ENCODE measurements at places on chromosomes 2 and 18. TPM values are rescaled to one million over a fixed set of nuclear protein-coding genes. Genes with fewer than 3 reads are reported as not detected.
A peak's percentile ranks its signal among the peaks of the same experiment; 100 is the strongest.

GRCh38 chr2:231521-232185 is 32.2 kb downstream of the SH3YL1 start:
- no peak for DNase-seq

GRCh38 chr2:237858294-237859081 is 935 bp upstream of the RAMP1 start:
- peak; percentile 68 for DNase-seq

DNA sequence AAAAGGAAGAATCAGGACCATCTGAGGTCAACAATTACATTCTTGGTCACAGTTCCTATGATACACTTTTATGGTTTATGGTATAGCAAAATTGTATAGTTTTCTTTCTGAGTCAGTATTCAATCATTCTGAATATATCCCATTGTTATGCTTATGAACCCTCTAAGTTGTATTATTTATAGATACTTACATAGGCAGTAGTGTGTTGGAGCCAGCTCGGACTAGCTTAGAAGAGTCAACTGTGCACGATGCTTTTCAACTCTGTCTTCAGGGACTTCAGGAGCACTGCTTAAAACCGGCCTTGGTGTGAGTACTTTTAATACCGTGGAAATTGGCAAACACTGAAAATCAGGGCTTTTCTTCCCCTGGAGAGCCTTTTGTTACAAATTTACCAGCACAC is 215.7 kb downstream of the IKZF2 start:
- no peak for DNase-seq

The ASXL2 gene
- total RNA-seq = 46.4 TPM

GRCh38 chr2:30294133-30294532 is 62.8 kb downstream of the LBH start:
- no peak for DNase-seq

The NCKAP5 gene
- not detected for total RNA-seq

The TMEM37 gene
- not detected for total RNA-seq

DNA sequence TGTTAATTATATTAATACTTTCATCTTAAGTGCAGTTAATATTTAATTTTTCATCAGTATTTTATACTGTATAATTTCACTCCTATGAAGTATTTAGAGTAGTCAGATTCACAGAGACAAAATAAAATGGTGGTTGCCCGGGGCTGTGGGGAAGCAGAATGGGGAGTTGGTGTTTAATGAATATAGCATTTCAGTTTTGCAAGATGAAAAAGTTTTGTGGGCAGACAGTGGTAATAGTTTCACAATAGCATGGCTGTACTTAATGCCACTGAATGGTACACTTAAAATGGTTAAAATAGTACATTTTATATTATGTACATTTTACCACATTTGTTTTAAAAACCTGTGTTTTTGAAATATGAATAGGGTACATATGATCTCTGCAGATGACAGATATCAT is 31.2 kb downstream of the CFAP221 start:
- DNase-seq = no peak

DNA sequence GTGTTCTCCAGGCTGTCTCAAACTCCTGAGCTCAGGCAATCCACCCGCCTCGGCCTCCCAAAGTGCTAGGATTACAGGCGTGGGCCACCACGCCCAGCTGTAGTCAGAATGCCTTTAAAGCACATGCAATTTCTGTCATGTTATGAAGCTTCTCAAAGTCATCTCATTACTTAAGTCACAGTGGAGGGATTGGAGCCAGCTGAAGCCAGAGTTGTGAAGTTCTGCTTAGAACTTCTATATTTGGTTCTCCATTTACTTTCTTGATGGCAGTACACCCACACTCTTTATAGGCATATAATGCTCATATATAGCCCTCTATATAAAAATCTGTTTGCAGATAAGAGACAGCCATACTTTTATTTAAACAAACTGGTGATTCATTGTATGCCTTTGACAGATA is 68.8 kb upstream of the CWC22 start:
- no peak for DNase-seq

DNA sequence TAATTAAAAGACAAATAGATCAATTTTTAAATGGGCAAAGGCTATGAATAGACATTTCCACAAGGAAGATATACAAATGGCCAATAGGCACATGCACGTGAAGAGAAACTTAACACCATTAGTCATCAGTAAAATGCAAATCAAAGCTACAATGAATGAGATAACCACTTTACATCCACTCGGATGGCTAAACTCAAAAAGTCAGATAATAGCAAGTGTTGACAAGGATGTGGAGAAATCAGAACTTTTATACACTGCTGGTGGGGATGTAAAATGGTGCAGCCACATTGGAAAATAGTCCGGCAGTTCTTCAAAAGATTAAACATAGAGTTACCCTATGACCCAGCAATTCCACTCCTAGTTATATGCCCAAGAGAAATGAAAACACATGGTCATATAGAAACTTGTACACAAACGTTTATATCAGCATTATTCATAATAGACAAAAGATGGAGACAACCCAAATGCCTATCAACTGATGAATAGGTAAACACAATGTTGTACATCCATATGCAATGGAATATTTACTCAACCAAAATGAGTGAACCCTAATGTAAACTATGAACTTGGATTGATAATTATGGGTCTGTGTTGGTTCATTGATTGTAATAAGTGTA is 51.1 kb downstream of the SMAD7 start:
- no peak for DNase-seq

The DSG1 gene
- total RNA-seq = not detected

The CDK15 gene
- total RNA-seq = not detected

GRCh38 chr2:71757351-71757750 is 304.0 kb downstream of the DYSF start:
- no peak for DNase-seq

DNA sequence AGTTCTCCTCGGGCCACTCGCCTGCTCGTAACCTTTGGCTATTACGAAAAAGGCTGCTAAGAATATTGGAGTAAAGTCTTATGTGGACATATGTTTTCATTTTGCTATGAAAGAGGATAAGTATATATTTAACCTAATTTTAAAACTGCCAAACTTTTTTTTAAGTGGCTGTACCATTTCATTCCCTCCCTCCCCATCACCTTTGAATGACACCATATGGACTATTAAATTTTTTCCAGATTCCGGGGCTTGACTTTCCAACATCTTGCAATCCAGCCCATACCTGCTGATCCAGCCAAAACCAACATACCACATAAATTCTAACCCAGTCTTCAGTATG is 31.5 kb downstream of the REEP1 start:
- no peak for DNase-seq

DNA sequence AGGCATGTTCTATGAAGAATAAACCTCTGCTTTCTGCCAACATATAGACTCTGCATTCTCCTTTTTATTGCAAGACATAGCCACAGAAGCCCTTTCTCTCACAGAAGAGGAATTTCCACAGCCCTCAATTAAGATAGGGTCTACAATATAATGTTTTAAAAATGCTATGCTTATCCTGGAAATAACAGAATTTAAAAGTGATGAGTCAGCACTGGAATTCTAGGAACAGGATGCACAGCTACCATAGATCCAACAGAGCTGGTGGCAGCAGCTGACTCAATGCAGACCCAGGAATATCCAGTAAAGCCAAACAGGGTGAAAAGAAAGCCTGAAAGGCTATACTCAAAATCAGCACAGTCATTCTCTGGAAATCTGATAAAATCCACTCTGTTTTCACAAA is 866.9 kb downstream of the TRIB2 start:
- DNase-seq = no peak

GRCh38 chr2:109322111-109322510 is 193.1 kb downstream of the SH3RF3 start:
- no peak for DNase-seq

DNA sequence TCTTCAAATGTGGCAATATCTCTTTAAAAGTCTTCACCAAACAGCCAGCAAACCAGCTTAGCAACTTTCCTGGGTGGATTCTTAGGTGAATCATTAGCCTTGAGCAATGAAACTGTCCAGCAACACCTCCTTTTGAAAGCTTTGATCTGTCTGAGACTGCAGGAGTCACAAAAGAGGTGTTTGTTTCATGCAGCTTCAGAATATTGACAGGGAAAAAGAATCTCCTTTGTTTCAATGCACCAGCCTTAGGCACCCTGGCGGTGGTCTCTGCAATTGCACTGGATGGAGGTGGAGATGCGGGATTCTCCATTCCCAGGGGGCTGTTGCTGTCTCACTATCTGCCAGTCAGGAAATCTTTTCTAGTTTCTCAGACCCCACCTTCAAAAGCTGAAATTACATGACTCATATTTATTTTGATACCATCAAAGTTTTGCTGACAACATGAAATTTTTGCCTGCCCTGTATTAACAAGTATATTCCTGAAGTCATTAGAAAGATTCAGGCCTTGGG is 76.0 kb upstream of the DSG1 start:
- no peak for DNase-seq

The PPP1R1C gene
- not detected for total RNA-seq

DNA sequence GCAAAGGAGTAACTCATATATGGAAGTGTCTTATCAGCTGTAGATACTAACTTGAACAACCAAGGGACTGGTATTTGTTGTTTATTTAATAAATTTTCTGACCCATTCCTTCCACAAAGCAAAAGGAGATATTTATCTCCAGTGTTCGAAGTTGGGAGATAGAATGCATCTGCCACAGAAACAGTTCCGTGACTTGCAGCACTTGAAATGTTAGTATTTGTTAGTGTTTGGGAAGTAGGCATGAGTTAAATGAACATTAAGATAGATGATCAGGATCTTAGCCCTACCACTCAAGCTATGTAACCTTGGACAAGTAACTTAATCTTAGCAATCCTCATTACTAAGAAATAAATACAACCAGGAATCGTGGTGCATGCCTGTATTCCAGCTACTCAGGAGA is 12.1 kb upstream of the SULT1C4 start:
- no peak for DNase-seq

GRCh38 chr18:26383454-26384270 is 157.4 kb downstream of the TAF4B start:
- DNase-seq = no peak

- DNase-seq = no peak
Measured at GRCh38 chr2:237310515-237311114, 103.3 kb downstream of the COL6A3 start.

The CNGA3 gene
- total RNA-seq = not detected

- DNase-seq = no peak
Measured at GRCh38 chr2:179435566-179435965, 170.9 kb upstream of the SESTD1 start.

DNA sequence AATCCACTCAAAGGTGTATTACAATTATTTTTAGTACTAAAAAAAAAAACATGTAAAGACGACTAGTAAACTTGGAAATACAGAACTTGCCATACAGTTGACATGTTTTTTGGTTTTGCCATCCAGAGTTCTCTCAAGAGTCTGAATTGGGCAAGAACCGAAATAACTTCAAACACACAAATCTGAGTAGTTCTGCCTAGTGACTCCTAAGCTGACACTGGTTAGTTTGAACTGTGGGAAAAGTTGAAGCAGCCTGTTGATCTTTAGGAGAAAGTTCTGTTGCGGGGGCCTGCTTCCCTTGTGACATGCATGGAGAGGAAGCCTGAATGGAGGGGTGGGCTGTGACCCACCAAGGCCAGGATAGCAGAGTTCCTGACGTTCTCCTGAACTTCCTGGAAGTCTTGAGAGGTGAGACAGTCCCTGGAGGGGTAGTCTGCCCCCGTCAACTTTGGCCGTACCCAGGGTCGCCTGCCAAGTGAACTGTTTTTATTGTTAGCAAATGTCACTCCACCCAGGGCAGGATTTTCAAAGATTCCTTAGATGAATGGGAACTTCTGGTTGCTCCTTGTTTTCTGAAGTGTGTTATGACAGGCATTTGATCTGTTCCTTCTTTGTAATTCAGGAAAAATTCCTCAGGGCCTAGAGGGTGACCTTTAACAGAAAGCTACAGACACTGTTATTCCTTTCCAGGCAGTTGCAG is 85.6 kb upstream of the SPTBN1 start:
- DNase-seq = no peak

The DYNAP gene
- not detected for total RNA-seq

- no peak for DNase-seq
Measured at GRCh38 chr18:48656176-48656575, 117.3 kb downstream of the CTIF start.

The GPR55 gene
- 3.6 TPM for total RNA-seq

The POTEC gene
- not detected for total RNA-seq

The ABCG5 gene
- total RNA-seq = not detected

The DYSF gene
- total RNA-seq = not detected

The FIGN gene
- total RNA-seq = not detected

DNA sequence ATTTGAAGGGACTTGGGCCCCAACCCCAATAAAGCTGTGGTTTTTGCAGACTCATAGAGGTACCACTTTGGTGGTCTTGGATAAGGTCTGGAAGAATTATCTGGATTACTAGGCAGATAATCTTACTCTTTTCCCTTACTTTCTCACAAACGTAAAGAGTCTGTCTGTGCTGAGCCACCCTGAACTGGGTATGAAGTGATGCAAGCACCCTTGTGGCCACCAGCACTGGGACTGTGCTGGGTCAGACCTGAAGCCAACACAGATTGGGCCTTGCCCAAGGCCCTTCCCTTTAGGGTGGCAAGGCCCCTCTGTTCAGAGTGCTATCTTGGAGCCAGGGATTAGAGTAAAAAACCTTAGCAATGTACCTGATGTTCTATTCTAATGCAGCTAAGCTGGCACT is 827.0 kb upstream of the RAB6C start:
- DNase-seq = no peak

GRCh38 chr2:78465707-78466106 is 559.8 kb upstream of the REG3G start:
- no peak for DNase-seq

The FOSL2 gene
- total RNA-seq = 225 TPM

DNA sequence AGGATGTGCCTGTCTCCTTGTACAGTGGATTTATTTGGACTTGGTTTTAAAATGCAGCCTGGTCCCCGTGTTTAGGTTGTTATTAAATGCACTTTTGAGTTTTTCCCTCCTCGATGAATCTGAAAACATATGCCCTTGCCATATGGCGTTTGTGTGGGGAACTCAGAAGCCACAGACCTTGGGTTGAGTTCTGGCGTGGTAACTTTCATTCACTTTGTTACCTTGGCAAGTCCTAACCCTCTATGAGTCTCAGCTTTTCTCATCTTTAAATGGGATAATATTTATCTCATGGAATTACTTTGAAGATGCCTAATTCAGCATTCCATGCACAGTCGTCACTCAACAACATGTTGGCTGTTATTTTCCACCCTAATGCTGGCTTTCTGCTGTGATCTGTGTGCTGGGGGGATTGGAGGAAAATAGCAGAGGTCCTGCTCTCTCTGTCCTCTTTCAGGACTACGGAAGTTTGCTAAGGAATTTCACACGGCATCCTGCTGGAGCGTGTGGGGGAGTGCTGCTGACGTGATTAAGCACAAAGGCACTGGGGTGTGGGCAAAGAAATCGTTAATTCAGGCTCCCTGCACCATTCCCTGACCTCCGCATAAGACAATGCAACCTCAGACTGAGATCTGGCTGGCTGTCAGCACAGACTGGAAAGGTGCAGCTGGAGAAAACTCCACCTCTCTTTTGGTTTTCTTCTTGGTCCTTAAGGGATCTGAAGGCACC is 61.7 kb downstream of the LDLRAD4 start:
- DNase-seq = no peak

- DNase-seq = no peak
Measured at GRCh38 chr2:233354500-233354924, 218 bp downstream of the DGKD start.

The LCT gene
- total RNA-seq = 0.16 TPM

The PARD6G gene
- total RNA-seq = not detected

- DNase-seq = no peak
Measured at GRCh38 chr2:1662606-1663180, 81.6 kb downstream of the PXDN start.

- no peak for DNase-seq
Measured at GRCh38 chr18:57771193-57771592, 31.9 kb downstream of the ATP8B1 start.

Data from activated CD4-positive, alpha-beta T cell treated with anti-CD3 and anti-CD28 coated beads for 36 hours (primary cell).